PC-3 (cell line): ENCODE measurements at places on chromosomes 2 and 18.

- no peak for DNase-seq
Measured at GRCh38 chr2:165054652-165055051, 99.3 kb upstream of the SLC38A11 start.

GRCh38 chr18:7918701-7919100 lies 351.6 kb downstream of the PTPRM start:
- no peak for DNase-seq

GRCh38 chr18:62436636-62437234 lies 86.1 kb upstream of the ZCCHC2 start:
- no peak for DNase-seq

- peak; percentile 83 for DNase-seq
Measured at GRCh38 chr2:14975381-14975780, 342.9 kb downstream of the LRATD1 start.

DNA sequence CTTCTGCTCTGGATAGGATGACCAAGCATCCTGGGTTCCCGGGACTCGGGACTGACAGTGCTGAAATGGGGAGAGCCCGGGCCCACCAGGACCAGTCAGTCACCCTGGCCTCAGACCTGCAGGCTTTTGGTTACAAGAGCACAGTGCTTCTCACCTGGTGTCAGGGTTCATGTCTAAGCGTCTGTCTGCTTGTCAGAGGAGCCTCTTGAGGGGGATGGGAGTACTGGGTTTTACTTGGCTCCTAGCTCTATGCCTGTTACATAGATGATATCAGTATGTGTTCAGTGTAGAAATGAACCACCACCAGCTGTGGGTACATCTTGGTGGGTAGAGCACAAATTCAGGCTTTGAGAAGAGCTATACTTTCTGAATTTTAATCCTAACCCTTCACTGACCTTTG lies 29.9 kb downstream of the PCARE start:
- no peak for DNase-seq

DNA sequence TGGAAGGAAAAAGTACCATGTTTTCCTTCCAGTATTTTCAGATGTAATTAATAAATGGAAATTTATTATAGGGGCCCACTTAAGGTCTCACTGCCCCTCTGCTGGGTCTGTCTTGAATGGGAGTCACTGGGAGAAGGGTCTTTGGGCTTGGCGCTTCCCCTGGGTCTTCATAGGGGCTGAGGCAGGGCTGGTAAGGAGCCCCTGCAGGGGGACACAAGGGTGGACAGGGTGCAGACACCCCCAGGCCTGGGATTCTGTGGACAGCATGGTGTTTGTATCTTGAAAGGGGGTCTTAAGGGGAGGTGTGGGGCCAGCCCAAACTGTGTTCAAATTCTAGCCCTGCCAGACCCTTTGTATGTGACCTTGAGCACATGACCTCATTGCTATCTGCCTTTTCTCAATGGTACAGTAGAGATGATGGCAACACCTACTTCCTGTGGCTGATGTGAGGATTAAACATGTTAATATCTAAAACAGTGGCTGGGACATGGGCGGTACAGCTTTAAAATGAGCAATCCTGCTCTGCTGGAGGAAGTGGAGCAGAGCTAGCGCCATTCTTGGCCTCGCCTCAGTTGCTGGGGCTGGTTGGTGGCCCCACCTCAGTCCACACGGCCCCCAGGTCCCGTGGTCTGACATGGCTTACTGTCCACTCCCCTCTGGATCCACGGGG lies 71.6 kb downstream of the GNAL start:
- no peak for DNase-seq
